ENCODE measurements at places on chromosomes 12 and 14.
A peak's percentile ranks its signal among the peaks of the same experiment; 100 is the strongest.

DNA sequence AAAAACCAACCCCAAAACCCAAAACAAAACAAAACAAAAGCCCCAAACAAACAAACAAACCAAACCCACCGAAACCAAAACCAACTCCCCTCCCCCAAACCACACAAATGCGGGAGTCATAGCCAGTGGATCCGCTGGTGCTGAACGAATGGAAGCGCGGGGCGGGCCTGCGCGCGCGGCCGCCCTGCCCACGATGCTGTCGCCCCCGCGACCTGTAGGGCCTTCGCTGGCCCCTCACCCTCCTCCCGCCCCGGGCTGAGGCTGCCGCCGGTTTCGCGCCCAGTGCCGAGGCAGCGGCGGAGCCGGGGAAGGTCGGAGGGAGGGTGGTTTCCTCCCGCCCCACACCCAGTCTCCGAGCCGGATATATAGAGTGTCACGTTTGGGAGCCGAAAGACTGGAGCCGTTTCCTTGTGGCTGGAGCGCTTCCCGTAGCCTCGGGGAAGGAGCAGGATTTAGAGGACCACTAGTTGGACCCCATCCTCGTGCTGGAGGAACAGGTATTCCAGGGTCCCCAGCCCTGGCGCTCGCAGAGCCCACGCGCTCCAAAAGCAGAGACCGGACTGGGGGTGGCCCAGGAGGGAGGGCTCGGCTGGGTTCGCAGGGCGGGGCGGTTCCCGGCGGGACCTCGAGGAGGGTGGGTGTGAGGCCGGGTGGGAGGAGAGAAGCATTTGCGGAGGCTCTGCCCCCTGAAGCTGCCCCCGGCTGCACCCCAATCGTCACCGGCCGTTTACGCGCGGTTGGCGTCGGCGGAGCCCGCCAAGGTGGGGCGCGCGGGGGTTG is at the start of gene FAR2:
Gene FAR2, plus strand, starts transcription at position 368 of the 780 bp plus-strand sequence. CDS start 121,172 bp downstream, outside the sequence.
- peak; percentile 36 for DNase-seq

DNA sequence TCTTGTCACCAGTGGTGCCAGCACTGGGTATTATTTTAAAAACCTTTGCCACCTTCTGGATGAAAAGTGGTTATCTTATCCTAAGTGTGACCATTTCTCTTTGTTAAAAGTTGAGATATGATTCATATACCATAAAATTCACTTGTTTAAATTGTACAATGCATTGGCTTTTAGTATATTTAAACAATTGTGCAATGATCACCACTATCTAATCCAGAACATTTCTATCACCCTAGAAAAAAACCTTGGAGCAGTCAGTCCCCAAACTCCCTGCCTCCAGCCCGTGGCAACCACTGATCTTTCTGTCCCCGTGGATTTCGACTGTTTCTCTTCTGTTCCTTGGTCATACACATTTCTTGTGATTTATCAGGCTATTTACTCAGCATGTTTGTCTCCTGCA is 28.3 kb downstream of the SH2B3 start:
- DNase-seq: no peak

GRCh38 chr12:88782351-88782750 is 202.1 kb upstream of the KITLG start:
- DNase-seq: no peak

GRCh38 chr12:127174881-127175280 is 1092.1 kb upstream of the TMEM132C start:
- DNase-seq: no peak

GRCh38 chr12:26122681-26123481 is 2.0 kb downstream of the BHLHE41 start:
- DNase-seq: no peak

DNA sequence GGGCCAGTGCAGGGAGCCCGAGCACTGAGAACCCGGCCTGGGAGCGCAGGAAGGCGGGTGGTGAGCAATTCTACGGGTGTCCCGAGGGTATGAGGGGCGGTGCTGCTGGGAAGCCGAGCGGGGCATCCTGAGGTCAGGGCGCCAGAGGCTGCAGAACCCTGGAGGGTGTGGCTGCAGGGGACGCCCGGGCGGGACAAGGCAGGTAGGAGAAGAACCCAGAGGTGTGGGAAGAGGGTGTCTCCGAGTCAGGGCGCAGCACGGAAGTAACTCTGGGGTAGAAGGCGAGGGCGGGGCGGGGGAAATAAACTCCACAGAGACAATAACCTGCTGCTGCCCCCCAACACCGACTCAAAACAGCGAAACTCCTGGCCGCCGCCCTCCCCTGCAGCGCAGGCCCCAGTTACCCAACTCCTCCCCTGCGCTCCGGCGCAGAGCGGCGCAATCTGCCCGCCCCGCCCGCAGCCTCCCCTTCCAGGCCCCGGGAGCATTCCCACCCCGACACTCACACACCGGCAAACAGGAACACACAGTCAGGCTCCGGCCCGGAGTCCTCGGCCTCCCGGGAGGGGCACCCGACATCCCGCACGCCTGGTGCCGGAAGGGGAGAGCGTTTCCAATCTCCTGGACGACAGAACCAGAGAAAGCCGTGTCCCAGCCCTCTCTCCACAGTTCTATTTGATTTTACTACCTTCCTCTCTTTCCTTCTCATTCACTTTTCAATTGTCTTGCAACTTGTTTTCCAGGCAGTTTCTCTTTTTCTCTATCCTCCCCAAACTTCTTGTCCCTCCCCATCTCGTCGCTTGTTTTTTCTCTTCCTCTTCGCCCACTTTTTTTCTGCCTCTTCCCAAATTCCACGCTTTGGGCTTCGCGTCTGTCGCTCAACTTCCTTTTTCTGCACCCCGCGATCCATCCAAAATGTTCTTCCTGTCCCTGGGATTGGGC is 2.4 kb downstream of the HRK start:
- no peak for DNase-seq

- no peak for DNase-seq
Measured at GRCh38 chr12:112112409-112113133, 4.0 kb upstream of the NAA25 start.

DNA sequence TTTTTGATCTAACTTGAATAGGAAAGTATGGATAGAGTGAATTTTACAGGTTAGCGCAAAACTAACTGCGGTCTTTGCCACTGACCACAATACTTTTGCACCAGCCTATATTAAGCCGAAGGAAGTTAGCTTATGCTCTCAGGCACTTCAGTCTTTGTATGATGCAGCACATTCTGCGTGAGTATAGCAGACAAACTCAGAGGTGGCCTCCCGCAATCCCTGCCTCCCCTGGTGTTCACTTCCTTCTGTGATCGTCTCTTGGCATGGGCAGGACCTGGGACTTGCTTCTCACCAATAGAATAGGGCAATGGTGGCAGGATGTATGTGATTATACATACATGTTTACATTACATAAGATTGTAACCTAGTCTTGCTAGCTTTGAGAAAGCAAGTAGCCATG is 10.3 kb upstream of the SLC6A13 start:
- no peak for DNase-seq

DNA sequence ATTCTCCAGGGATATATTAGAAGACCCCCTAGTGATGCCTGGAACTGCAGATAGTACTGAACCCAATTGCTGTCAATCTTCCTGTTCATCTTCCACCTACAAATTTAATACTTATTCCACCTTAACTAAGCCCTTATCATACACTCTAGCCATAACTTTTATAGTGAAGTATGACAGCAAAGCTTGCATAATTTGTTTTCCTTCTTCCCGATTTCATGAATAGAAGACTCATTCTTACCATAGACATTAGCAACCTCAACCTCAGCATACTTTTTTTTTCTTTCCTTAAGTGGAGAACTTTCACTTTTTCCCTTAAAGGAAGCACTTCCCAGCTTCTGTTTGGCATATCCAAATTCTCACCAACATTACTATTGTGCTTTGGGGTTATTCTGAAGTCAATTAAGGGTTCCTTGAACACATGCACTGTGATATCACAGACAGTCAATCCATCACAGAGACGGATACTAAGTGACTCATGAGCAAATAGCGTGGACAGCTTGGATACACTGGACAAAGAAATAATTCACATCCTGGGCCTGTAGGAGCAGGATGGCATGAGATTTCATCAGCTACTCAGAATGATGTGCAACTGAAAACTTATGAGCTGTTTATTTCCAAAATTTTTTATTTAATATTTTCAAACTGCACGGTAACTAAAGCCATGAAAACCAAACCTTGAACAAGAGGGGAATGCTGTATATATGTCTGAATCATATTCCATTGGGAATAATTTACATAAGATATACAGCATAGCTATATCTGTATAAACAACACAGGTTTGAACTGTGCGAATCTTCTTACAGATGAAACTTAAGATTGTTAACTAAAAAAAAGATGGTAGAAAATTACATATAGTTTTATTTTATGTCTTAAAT is 63.9 kb downstream of the SYT1 start:
- DNase-seq: no peak

GRCh38 chr14:105702275-105702817 is 176.0 kb downstream of the TMEM121 start:
- DNase-seq: no peak

- DNase-seq: no peak
Measured at GRCh38 chr12:13182881-13183280, 13.6 kb upstream of the EMP1 start.

GRCh38 chr14:103070971-103071542 is 13.0 kb upstream of the LBHD2 start:
- DNase-seq: no peak

GRCh38 chr14:57930241-57930975 is 64.5 kb upstream of the SLC35F4 start:
- DNase-seq: no peak

DNA sequence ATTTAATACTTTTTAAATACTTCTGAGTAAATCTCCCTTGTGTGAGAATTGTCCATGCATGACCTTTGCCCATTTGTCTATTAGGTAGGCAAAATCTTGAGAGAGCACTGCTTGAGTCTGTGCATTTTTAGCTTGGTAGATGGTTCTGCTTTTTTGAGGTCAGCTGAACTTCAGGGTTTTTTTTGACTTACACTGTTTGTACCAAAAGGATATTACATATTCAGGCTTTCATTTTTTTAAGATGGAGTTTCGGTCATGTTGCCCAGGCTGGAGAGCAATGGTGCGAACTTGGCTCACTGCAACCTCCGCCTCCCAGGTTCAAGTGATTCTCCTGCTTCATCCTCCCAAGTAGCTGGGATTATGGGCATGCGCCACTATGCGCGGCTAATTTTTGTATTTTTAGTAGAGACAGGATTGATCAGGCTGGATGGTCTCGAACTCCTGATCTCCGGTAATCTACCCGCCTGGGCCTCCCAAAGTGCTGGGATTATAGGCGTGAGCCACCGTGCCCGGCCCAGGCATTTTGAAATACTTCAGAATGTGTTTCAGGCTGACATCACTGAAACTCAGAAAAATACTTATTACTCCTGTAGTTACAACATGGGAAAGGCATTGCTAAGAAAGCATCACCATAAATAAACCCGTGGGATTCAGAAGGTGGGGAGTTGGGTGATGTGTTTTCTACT is 11.1 kb downstream of the RASSF3 start:
- DNase-seq: no peak

DNA sequence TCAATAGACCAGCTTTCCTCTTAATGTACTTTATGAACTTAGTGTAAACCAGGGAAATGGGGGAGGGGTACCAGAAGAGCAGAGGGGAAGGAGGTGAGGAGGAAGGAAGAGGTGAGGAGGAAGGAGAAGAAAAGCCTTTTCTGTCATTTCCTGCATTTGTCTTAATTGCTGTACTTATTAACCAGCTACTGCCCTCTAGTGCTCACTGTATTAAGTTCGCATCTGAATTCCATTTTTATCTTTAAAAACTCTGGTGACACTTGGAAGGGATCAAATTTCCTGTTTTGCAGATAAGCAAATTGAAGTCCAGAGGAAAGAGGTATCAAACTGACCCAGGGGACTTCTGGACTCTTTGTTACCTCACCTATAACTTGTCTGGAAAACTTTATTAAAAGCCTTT is 22.2 kb downstream of the MANSC1 start:
- no peak for DNase-seq

- peak; percentile 19 for DNase-seq
Measured at GRCh38 chr12:120687578-120688289, 785 bp downstream of the MLEC start.

DNA sequence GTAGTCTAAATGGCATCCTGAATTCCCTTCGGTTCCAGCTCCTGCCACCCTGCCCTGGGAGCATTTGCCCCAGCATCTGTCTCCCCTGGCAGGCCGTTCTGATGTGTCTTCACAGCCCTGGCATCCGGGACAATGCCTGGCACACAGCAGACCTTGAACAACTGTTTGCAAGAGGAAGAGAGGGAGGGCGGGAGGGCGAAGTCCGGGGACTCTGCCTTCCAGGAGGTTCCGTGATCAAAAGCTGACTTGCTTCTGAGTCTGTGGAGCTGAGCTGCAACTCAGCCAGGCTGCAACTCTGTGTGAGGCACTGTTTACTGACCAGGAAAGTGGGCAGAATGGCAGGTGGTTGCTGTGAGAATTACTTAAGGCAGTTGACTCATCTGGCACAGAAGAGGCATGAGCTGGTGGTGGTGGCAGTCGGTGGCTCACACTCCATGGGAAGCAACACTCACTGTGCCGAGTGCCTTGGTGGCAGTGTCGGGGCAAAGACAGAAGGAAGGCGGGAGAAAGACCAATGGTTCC is 61.1 kb upstream of the DLK1 start:
- no peak for DNase-seq

DNA sequence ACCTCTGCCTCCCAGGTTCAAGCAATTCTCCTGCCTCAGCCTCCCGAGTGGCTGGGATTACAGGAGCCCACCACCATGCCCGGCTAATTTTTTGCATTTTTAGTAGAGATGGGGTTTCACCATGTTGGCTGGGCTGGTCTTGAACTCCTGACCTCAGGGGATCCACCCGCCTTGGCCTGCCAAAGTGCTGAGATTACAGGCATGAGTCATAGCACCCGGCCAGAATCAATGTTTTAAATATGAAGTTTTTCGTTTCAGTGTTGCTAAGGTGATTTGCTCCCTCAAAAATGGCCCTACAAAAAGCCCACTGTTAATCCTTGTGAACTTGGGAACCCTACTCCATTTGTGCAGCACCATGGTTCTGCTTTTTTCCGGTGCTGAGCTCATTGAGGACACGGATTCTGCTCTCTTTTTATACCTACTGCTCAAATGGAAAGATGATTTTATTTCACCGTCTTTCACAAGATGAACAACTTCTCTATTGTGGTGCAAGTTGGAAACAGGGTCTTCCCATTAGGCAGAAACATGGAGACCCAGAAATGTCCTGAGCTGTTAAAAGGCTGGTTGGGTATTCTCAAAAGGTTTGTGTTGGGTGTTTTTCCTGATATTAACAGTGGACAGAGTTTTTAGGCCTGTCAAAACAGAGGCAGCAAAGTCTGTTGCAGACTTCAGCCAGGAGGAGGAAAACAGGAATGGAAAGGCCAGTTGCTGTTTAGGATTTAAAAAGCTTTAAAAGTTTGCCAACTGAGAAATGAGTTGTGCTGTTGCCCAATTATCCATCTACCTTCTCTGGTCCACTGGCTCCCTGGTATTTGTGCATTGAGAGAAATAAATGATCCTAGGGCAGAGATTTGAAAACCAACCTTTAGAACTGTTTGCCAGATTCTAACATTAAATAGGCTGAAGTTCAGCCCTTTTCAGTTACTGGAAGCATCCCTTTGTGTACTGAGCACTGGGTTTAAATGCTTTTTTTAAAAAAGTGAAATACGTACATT is 85.8 kb downstream of the ATP23 start:
- no peak for DNase-seq

- DNase-seq: no peak
Measured at GRCh38 chr12:44503329-44503728, 372.8 kb downstream of the NELL2 start.

GRCh38 chr12:98154850-98155249 is 360.5 kb upstream of the TMPO start:
- no peak for DNase-seq

GRCh38 chr14:106039400-106039799 is 513.0 kb downstream of the TMEM121 start:
- DNase-seq: peak; percentile 69

- no peak for DNase-seq
Measured at GRCh38 chr12:114500131-114500530, 94.2 kb upstream of the TBX5 start.
